ENCODE measurements at places on chromosomes 6 and 20. TPM values are rescaled to one million over a fixed set of nuclear protein-coding genes. Genes with fewer than 3 reads are reported as not detected.

Gene RSPO4
- total RNA-seq, result not detected

GRCh38 chr20:12130781-12131180, 213.1 kb downstream of the BTBD3 start:
- no peak for DNase-seq

GRCh38 chr6:42898891-42899361, 16.9 kb upstream of the PTCRA start:
- DNase-seq, result no peak

Gene PHACTR1
- 2.5 TPM for total RNA-seq

- DNase-seq, result no peak
Observed at GRCh38 chr6:25700761-25701160, 48.7 kb downstream of the SCGN start.

Gene CDH26
- total RNA-seq, result not detected

GRCh38 chr6:163324688-163325389, 89.7 kb upstream of the QKI start:
- DNase-seq, result no peak

Gene SFT2D1
- 30.0 TPM for total RNA-seq

Gene LHFPL5
- not detected for total RNA-seq

DNA sequence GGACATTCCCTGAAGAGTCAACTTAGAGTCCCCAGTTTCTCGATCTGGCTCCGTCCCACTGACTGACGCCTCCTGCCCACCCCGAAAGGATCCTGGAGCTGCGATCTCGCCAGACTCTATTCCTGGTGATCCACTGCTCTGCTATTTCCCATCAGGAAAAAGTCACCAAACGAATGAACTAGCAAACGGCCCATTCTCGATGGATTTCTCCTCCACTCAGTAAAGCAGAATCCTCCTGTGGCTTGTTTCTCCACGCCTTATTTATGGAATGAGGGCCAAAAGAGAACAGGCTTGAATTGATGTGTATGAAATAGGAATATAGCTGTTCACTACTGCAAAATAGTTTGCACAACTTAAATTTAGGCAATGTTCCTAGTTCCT, 5.4 kb downstream of the NKX2-4 start:
- DNase-seq, result no peak

Gene PDSS2
- 10.1 TPM for total RNA-seq

Gene MTFR2
- total RNA-seq, result 1.7 TPM
